ENCODE measurements at places on chromosomes 5 and 9.
A peak's percentile ranks its signal among the peaks of the same experiment; 100 is the strongest.

- no peak for DNase-seq
Observed at GRCh38 chr5:81542242-81542641, 148.3 kb upstream of the ACOT12 start.

DNA sequence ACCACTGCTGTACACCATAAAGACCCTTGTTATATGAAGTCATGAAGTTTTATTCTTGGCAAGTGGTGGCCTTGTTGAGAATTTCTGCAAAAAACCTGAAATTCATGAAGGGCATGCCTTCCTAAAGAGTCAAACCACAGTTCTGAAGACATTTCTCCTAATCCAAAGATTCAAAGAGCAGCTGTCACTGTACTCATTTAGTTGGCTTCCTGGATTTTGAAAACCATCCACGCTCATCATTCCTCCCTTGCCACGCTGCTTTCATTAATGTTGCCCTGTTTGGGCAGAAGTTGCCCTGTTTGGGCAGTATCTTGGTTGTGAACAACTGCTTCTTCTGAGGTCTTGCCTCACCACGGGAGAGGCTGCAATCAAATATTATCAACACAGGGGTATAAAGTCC, 560.3 kb upstream of the TLE4 start:
- DNase-seq: no peak

DNA sequence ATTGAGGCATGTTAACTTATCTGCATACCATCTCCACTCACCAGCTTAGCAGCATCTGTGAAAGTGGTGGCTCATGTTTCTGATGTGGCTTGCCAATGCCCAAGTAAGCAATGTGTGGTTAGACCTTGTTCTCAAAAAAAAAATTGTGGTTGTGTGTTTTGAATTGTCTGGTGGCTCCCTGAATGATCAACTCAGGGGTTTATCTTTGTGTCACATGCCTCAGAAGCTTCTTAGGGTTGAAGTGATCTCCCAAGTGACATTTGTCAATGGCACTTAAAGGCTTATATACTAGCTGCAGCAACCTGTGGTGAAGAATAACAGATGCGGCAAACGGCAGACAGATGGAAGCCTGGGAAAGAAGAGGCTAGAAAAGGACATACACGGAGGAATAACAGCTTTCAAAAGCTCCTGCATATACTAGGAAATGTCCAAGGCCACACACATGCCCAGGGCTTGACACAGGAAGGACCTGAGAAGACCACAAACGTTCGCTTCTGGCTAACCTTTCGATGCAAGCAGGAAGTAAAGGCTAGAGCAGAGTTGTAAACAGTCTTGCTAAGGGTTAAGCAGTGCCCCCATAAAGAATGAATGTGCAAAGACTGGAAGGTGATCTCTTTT, 42.2 kb upstream of the FSD1L start:
- DNase-seq: peak; percentile 86

DNA sequence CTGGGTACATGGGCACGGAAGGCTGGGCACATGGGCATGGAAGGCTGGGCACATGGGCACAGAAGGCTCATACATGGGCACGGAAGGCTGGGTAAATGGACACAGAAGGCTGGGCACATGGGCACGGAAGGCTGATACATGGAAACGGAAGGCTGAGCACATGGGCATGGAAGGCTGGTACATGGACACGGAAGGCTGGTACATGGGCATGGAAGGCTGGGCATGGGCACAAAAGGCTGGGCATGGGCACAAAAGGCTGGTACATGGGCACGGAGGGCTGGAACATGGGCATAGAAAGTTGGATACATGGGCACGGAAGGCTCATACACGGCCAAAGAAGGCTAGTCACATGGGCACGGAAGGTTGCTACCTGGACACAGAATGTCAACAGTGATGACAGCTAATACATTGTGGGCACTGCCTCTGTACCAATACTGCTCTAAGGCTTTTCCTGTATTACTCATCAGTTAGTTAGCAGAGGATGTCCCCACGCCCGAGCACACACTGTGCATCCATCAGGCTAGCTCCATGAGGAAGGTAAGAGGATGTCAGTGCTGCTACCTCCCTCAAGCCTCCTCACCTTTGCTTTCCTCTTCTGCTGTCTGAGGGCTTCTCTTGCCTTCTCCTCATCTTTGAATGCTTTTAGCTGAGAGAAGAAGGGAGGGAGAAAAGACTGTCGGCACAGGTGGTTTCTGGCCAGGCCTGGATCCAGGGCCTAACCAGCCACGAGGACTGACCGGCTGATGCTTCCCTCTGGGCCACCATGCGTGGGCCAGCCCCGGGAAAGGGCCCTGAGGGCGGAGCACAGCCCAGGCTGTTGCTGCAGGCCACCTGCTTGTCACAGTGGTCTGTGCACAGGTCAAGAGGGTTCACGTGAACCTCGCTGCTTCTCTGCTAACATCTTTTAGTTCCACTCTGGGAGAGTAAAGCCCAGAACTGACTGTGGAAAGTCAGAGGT, 14.3 kb downstream of the GPX3 start:
- no peak for DNase-seq

GRCh38 chr5:43007246-43007910, 32.7 kb downstream of the ANXA2R start:
- peak; percentile 98 for DNase-seq

DNA sequence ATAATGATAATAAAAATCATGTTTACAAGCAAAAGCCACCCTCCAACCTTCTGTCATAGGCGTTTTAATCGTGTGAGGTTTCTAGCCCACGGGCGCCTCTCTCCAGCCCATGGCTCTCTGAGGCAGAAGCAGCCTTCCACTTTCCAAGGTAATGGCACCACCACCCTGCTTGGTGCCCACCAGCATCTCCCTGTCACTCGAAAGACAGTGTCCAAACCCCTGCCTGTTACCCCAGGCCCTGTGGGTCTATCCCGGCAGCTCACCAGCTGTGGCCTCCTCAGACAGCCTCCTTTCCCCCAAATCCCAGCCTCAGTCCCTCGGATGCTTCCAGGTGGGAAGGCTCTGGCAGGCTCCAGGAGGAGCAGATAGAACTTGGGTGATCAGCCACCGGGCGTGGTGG, 123.8 kb upstream of the LPCAT1 start:
- no peak for DNase-seq

DNA sequence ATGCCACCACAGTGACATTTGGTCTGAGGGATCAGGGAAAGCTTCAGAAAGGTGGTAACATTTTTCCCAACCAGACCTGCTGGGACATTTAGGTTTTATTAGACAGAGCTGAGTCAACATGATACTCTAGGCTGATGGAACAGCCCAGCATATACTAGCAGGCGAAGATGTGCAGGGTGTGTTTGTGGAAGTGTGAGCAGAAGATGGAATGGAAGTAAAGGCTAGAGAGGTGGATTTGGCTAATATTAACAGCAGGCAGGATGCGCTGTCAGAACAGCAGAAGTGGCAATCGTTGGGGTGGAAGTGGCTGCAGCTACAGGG, 340.6 kb downstream of the ASTN2 start:
- DNase-seq: no peak

DNA sequence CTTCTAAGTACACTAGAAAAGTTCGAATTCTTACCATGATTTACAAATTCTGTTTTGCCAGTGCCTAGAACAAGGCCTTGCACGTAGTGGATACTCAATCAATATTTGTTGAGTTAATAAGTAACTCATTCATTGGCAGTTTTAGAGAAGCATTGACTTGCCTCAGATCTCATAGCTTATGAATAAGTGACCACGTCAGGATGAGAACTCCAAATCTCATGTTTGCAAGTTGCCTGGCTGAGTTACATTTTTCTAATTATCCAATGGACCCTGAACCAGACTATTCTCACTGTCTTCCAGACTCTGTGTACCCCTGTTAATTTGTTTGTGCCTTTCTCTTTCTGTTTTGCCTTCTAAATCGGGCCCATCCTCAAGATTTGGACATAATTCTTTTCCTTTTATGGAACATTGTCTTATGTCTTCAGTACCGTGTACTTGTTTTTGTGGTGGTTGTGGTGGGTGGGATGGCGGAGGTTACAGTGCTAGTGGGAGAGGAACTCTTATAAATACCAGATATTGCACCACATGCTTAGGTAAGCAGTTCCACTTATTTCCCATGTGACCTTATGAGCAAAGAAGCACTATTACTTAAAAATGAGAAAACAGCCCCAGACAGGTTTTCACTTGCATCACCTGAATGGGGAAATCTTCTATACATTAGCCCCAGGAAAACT, 96.3 kb downstream of the UNC13B start:
- DNase-seq: peak; percentile 39

DNA sequence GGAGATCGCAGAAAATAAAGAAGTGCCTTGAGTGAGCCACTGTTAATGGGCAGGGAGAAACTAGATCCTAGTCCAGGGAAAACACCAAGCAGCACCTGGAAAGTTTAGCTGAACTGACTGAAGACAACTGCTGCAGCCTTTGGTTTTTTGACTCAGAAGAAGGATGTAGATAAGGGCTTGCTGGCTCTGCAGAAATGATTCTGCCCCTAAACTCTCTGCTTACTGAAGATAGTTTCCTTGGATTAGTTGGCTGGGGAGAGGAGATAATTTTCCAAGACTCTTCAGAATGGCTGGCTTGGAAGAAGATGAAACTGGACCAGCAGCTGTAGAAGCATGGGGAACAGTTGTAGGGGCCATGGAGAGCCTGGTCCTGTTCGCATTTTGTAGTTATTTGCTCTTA, 471.8 kb downstream of the KDM4C start:
- DNase-seq: no peak

DNA sequence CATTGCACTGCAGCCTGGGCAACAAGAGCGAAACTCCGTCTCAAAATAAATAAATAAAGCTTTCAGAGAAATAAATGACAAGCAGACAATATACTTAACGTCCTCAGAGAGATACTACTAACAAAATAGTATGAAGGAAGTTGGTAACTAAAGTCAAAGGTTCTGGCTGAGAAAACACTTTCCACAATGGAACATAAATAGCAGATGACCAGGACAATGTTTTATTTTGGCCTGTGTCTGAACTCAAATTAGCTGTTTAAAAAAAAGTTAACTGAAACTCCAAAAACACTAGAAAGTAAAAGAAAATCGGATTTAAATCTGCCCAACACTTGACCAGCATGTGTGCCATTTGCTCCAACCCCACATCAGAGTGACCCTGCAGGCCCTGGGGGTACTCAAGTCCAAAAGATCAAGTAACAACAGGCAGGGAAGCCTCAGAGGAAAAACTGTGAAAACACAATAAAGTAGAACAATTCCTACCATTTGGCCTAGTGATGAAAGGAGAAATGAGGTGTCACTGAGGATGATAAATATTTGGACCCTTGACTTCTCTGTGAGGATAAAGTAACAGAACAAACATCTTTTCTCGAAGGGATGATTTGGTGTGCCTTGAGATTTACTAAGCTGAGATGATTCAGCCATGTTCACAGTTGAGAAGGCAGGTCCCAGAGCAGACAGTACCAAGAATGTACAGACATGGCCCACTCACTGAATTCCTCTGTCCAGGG, 47.7 kb downstream of the LHFPL2 start:
- DNase-seq: no peak

DNA sequence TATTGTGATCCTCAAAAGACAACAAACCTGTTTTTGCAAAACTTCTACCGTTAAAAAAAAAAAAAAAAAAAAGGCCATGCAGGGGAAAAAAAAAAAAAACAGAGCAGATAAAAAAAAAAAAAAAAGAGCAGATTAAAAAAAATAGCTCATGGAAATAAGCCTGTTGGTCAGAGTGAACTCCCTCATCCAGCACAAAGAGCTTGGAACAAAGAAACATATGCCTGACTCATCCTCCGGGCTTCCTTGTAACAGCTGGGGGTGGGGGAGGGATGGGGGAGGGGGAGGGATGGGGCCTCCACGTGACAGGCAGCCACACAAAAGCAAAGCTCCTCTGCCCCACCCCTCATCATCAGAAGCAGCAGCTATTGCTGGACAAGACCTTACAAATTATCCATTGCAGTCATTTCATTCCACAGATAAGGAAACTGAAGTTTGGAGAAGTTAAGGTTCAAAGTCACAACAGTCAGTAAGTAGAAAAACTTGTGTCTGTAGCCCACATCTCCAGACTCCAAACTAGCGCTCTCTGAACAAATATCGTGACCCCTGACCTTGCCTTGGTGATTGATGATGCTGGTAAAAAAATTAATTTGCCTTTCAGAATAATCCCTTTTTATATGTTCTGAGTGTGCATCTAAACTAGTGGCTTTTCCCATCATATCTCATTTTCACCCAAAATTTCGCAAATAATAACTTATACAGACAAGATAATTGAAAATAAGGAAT, 38.9 kb downstream of the SLC35D2 start:
- peak; percentile 58 for DNase-seq

GRCh38 chr9:81389569-81389993, 299.8 kb downstream of the TLE1 start:
- no peak for DNase-seq

DNA sequence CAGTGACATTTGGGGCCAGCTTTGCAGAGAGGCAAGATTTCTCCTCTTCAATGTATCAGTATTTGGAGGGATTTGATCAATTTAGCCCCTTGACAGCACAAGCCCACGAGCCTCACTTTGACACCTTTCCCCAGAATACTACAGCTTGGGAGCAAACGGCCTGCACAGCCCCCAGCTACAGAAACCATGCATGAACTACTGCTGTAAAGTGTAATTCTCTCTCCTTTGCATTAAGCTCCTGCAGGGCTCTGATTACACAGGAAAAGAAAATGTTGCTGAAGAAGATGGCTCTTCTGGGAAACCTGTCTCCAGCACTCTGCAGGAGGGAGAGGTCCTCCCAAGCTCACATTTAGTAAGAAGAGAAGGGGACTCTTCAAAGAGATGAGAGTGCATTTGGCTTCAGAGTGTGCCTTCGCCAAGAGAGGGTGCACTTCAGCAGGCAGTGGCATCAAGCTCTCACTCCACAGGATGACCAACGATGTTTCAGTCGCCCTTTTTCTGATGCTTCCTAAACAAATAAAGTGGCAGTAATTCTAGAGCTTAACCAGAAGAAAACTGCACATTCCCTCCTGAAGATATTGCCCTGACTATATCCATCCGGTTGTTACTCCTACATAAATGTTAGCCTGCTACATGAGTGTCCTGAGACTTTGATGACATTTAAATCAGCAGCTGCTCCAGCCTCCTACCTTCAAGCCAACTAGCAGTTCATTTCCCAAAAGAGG, 272.2 kb downstream of the AUH start:
- DNase-seq: peak; percentile 70

DNA sequence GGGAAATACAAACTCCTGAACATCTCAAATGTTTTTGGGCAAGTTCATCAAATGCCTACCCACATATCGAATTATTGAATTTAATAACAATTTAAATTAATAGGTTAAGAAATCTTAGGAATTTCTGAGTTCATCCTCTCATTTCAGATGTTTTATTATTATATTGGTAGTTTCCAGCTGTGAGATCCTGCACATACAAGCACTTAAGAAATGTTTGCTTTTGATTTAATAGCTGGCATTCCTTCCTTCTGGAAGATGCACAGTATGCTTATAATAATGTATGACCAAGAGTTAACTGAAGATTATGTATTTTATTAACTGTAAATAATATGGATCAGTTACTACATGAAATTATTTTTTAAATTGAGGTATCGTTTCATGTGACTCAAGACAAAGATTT, 13.9 kb downstream of the TNPO1 start:
- no peak for DNase-seq

- DNase-seq: no peak
Observed at GRCh38 chr5:14258840-14259239, 115.7 kb downstream of the TRIO start.
